Right cardiac atrium (tissue), 5 donors: ENCODE measurements at places on chromosomes 7 and 10. TPM values are rescaled to one million over a fixed set of nuclear protein-coding genes. Genes with fewer than 3 reads are reported as not detected.

OR2A12 gene
- total RNA-seq = not detected

C10orf53 gene
- not detected for total RNA-seq

CPXM2 gene
- 6.7 TPM for total RNA-seq

SLC16A9 gene
- total RNA-seq = 0.61 TPM

ZNRF2 gene
- total RNA-seq = 8.5 TPM
